ENCODE measurements at places on chromosomes 7 and 10.

- no peak for DNase-seq
Measured at GRCh38 chr7:41206267-41206666, 496.6 kb downstream of the INHBA start.

- DNase-seq = no peak
Measured at GRCh38 chr10:119316729-119317097, 109.3 kb downstream of the GRK5 start.

DNA sequence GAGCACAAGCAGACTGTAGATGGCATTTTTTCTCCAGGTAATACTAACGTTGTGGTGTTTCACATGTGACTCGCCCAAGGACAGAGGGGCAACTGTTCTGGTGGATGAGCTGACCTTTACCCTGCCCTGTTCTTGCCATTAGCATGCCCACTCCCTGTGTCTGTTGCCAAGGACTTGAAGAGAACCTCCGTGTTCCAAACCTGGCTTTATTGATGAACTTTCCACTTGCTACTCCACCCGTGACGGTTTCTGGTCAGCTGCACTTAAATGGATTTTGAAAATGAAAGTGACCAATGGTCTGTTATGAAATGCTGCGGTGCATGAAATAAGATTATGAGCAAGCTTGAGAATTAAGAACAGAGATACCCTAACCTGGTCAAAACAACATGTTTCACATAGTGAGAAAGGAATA, 30.4 kb downstream of the LRRC4 start:
- DNase-seq = no peak

GRCh38 chr7:114959931-114960330, 38.0 kb downstream of the MDFIC start:
- DNase-seq = no peak

GRCh38 chr10:4329225-4329624, 496.8 kb upstream of the AKR1E2 start:
- DNase-seq = no peak

GRCh38 chr10:88932539-88933256, 19.9 kb downstream of the ACTA2 start:
- peak; percentile 73 for DNase-seq

- no peak for DNase-seq
Measured at GRCh38 chr7:36522453-36523007, 132.9 kb downstream of the ANLN start.

- no peak for DNase-seq
Measured at GRCh38 chr10:14513123-14513522, 182.4 kb upstream of the FRMD4A start.

GRCh38 chr7:153454306-153454705, 597.9 kb upstream of the DPP6 start:
- no peak for DNase-seq

DNA sequence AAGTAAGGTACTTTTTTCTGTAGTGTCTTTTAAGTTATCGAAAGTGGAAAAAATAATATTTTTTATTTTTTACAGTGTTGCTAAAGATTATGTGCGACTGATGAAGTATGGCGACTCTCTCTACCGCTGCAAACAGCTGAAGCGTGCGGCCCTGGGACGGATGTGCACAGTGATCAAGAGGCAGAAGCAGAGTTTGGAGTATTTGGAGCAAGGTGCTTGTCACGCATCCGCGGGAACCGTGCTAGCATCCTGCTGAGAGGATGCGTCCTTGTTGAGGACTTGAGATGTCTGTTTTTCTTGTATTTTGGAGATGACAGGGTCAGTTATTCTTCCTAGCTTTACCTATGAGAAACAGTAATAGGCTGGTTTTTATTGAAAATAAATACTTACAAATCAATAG, 7.8 kb downstream of the GTPBP4 start:
- no peak for DNase-seq

DNA sequence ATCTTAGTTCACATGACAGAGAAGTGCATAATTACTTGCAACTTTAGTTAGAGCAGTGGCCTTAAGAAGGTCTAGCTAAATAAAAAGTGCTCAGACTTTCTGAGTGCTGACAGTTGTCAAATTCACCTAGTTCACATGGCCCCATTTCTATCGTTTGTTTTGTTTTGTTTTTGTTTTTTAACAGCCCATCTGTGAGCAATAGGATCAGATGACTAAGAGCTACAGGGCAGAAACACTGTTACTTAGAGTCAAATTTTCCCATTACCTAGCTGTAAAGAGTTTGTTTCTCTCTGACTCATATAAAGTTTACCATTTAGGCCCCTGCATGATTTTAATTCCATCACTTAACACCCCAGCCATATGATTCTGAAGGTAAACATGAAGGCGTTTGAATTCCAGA, 18.8 kb downstream of the CAV1 start:
- DNase-seq = no peak

DNA sequence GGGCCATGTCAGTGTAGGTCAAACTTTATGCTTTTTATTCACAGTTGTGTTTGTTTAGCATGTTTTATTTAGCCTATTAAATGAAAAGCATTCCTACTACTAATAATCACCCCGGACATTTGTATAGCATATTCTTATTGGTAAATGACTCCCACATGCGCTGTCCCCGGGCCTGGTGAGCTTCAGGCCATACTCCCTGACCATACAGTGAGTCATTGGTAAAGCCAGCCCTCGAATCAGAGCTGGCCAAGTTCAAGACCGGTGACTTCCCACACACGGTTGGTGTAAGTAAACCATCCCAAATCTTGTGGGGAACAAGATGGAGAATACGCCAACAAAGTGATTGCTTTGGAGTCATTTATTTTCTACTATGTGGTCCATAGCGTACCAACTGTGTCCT, 238.7 kb upstream of the TCF7L2 start:
- DNase-seq = no peak

GRCh38 chr7:30989008-30989823, 25.5 kb downstream of the GHRHR start:
- DNase-seq = no peak

DNA sequence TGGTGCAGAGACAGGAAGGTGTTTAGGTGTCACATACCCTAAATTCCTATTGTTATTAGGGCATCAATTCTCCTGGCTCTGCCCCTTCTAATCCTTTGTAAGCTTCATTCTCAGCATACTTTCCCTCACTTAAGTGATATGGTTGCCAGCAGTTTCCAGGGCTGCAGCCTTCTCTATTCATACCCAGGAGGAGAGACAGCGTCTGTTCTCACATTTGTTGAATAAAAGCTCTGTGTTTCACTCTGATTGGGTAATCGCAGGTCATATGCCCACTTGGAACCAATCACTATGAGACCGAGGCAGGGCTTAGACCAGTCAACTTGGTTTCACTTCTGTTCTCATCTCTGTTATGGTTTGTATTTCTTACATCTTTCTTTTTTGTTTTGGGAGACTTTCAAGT, 109.6 kb upstream of the MTPN start:
- DNase-seq = peak; percentile 79

DNA sequence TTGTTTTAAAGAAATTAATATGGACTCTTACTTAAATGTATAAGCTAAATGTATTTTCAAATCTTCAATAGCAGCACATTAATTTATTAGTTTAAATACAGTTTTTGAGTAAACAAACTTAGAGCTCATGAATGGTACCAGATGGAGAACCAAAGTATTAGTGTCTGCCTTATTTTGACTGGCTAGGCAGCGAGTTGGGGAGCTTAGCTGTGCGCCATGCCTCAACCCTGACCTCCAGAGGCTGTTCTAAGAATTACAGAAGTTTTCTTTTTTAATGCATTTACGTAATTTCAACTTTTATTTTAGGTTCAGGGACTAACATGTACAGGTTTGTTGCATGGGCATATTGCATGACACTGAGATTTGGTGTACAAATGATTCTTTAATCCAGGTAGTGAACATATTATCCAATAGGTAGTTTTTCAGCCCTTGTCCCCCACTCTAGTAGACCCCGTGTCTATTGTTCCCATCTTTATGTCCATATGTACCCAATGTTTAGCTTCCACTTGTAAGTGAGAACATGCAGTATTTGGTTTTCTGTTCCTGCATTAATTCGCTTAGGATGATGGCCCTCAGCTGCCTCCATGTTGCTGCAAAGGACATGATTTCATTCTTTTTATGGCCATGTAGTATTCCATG, 166.8 kb downstream of the IQUB start:
- DNase-seq = no peak

DNA sequence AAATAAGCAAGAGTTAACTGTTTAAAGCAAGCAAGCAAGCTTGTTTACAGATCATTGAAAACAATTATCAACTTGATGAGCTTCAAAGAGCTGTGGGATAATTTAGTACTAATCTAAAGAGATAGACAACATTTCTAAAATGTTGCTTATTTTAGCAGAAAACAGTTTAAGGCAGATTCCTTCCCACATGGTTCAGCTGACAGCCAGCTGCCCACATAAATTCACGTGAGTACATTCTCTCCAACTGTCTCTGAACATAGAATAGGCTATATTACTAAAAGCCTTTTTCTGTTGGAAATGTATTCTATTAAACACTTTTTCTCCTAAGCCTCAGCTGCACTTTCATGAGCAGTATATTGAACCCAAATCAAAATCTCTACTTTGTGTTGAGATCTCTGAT, 174.1 kb downstream of the LRRN3 start:
- no peak for DNase-seq

- no peak for DNase-seq
Measured at GRCh38 chr10:85557077-85557476, 809.5 kb downstream of the GRID1 start.

DNA sequence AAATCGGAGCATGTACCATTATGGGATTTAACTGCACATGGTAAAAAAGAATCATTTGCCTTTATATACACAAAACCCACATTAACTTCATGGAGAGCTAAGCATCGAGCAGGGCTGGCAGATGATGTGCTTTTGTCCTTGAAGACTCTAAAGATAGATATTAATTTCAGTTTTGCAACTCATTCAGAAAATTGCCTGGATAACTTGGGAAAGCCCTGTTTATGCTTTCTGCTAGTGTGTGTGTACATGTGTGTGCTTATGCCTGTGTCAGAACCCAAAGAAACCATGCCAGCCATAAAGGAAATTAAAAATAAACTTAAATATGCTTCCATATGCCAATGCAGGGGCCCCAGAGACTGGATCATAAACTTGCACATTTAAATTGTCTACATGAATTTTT, 640.0 kb downstream of the PARD3 start:
- DNase-seq = no peak

GRCh38 chr7:6178298-6179029, 94.0 kb downstream of the CYTH3 start:
- no peak for DNase-seq

DNA sequence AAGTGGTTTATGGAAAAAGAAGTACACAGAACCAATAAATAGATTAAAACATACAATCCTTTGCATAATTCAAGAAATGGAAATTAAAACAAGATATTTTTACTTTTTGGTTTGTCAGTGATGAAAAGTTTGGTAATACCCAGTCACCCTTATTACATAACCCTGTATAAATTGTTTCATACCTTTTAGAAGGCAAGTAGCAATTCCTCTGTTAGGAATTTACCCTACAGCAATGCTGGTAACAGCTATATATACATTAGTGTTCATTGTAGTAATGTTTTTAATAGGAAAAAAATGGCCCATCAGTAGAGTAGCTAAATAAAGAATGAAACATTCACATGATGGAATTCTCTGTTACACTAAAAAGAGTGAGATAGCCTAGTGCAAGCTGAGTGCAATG, 42.7 kb downstream of the PTPN12 start:
- DNase-seq = no peak

GRCh38 chr7:24769014-24769830, 12.0 kb upstream of the GSDME start:
- DNase-seq = no peak

DNA sequence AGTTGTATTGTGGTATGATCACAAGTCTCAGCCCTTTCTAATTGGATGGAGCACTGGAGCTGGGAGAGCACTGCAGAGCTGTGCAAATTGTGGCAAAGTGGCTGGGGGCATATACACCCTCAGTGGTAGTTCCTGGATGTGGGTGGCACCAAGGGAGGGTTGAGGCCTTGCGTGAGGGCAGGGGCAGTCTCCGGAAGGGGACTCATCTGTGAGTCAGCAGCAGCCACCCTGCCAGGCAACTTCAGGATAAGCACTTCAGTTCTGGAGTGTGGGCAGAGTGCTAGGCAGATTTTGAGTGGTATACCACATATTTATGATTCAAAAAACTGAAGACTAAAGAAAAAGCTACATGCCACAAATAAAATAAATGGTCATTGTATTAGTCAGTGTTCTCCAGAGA, 210.5 kb downstream of the ETV1 start:
- DNase-seq = no peak

DNA sequence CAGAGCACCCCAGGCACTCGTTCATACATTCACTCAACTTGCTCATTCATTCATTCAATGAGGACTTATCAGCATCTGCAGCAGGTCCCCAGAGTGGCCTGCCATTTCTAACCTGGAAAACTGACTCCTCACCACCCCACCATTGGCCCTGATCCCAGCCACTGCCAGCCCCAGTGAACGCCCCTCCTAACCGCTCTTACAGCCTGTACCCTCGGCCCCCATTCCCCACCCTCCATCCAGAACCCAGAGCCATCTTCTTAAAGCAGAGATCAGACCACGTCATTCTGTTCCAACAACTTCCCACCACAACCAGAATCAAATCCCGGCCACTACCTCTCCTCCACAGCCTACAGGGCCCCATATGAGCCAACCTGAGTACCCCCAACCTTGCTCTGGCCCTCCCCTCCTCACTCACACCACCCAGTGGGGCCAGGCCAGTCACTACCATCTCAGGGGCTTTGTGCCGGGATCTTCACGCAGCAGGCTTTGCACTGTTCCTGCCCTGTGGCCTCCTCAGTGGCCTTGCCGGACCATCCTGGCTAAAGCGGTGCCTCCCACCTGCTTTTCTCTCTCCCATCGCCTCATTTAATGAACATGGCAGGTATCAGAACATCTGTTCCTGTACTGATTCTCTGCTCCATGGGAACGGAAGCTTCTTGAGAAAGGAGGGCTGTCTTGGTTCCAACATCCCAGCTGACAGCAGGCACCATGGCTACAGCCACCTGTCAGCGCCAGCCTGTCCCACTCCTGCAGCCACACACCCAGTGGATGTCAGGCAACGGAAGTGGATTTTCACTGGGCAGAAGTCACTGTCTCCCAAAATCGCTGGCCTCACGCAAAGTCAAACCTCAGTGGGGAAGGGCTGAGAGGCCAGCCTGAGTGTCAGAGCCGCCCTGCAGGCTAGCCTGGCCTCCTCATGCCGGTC, 45.4 kb downstream of the FAM53B start:
- no peak for DNase-seq

Measured in H9 (cell line).